ENCODE measurements at places on chromosomes 2 and 18.
A peak's percentile ranks its signal among the peaks of the same experiment; 100 is the strongest.

DNA sequence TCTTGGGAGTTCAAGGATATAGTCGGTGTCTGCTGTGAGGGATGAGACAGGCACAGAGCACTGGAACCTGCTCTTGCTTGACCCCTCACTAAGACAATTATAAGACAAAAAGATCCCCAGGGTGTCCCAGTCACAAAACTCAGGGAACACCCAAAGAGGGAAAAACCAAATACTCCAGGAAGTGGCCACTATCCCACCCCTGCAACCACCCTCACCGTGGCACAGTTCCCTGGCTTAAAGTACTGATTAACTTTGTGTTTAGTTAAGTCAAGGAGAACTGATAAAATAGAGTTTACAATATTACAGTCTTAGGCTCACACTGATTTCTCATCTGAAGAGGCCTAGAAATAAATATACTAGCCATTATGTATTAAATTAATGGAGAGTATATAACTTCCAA, 13.5 kb downstream of the IL36B start:
- no peak for DNase-seq

DNA sequence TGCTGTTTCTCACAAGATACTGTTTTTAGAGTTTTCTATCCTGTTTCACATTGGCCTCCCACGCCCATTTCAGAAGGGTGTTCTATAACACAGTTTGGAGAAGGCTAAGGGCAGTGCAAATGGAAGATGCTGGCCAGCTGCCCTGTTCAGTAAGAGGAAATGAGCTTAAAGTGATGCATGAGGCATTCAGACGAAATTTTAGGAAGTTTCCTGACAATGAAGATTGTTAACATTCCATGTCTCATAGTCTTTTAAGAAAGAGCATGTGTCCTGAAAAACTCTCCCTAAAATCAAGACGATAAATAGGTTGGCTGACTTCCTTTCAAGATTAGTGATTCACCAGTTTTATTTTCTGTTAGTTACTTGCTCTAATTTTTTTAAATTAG, 484.2 kb upstream of the NRP2 start:
- DNase-seq, result no peak

- DNase-seq, result no peak
These were observed 10.2 kb downstream of the CERS6 start for GRCh38 chr2:168466190-168466737.

DNA sequence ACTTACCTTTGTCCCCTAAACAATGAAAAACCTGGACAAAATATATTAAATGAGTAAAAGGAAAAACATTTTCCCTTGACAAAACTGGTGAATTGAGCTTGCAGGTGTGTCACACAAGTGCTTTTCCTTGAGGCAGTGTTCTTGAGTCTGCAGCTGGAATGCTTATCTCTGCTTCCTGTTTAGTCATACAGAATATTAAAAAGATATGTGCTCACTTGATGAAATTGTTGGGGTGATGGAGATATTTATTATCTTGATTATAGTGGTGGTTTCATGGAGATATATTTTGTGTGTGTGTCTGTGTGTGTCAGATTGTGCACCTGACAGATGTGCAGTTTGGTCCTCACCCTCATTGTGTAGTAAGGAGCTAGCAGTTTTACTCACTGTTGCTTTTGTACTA, 3.3 kb downstream of the TAF1B start:
- no peak for DNase-seq

DNA sequence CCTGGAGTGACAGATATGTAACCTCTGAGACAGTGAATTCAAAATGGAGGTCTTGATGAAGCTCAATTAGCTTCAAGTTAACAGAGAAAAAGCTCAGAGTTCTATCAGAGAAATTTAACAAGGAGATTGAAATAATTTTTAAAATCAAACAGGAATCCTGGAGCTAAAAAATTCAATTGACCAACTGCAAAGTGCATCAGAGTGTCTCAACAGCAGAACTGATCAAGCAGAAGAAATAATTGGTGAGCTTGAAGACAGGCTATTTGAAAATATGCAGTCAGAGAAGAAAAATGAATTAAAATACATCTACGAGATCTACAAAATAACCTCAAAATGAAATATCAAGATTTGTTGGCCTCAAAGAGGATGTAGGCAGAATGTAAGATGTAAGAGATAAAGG, 30.4 kb upstream of the BMP10 start:
- no peak for DNase-seq

GRCh38 chr2:60385648-60386047, 167.8 kb downstream of the BCL11A start:
- DNase-seq, result no peak

GRCh38 chr2:112345030-112346027, 69.9 kb downstream of the ZC3H6 start:
- no peak for DNase-seq

- no peak for DNase-seq
These were observed 84.6 kb downstream of the COLEC12 start for GRCh38 chr18:415617-416612.

DNA sequence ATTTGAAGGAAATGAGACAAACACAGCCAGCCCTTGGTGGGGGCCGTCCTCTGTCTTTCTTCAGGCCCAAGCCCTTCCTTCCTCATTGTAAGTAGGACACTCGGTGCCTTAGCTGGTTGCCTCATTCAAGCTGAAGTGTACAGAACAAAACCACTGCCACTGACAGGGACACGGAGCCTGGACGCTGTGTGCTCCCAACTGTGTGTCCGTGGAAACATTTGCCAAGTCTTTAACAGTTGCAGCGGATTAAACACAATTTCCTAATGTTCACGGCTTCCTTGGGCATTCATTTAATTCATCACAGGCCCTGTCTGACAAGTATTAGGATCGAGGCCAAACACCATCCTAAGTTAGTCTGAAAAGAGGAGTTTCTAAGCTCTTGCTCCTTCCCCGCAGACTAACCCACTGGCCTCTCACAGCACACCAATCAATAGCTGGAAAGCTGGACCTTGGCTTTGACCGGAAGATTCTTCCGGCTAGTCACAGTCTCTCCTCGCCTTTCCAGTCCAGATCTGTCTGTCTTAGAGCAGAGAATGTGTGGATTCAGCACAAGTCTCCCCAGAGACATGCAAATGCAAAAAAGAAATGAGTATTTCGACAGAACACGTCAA, 68.7 kb upstream of the ACSL3 start:
- peak; percentile 52 for DNase-seq

DNA sequence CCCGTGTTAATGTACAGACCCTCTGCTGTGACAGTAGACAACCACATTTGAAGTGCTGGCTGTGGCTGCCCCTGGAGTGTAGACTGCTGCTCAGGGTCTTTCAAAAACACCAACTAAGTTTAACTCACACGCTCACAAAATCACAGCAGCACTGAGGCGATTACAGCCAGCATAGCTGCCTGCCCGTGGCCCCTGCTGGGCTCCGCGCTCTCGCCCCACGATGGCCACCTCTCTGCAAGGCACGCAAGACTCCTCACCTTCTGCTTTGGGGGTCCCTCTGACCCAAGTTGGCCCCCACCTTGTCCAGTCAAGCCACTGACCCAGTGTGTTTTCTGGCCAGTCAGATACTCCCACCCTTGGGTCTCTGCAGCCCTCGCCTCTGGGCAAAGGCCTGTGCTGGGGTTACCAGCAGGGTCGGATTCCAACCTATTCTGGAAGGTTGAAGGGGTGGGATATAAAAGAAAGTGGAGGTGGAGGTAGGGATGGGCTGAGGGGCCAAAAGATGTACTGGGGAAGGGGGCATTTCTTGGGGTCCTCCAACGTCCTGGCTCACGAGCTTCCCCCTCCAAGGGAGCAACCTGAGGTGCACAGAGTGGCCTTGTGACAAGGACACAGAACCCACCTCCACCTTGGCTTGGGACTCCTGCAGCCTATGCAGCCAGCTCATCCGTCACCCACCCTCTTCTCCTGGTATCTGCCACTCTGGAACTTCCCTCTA, 2.9 kb upstream of the B3GNT7 start:
- DNase-seq, result no peak

DNA sequence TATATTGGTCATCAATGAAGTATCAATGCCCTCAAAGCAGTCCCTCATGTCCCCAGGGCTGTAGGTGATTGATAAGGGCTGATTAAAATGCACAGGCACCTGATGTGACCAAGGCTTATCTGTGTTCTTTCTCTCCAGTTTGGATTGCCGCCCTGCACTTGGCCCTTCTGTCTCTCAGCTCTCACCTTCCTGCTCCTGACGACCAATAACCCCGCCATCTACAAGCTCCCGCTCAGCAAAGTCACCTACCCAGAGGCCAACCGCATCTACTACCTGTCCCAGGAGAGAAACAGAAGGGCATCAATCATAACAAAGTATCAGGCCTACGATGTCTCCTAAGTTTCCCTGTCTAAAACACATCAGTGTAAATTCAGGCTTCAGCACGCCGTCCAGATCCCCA, 41.8 kb upstream of the SLC14A1 start:
- DNase-seq, result no peak

DNA sequence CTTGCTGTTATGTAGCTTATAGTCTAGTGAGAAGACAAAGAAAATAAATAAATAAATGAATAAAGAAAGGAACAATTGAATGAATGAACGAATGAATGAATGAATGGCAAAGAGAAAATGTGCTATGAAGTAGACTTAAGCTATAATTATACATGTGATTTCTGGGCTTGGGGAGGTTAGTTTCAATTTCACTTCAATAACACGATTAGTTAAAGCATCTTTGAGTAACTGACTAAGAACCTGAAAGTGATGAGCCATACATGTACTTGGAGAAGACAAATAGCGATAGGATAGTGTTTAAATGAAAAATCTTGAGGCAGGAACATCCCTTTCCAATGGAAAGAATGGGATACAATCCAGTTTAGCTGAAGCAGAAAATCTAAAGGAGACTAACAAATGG, 593.1 kb upstream of the LRRTM4 start:
- DNase-seq, result no peak

- no peak for DNase-seq
These were observed 86.1 kb downstream of the SLC4A10 start for GRCh38 chr2:161710131-161710915.

Measured in hippocampal formation (tissue), 2 donors.